NCI-H1092 (cell line): ENCODE measurements at places on chromosomes 7 and 10.

- no peak for DNase-seq
Measured at GRCh38 chr7:150569245-150569955, 2.2 kb downstream of the GIMAP4 start.

GRCh38 chr10:86744067-86744725 lies 12.2 kb upstream of the BMPR1A start:
- DNase-seq: no peak

GRCh38 chr10:124003871-124004662 lies 89.3 kb downstream of the CHST15 start:
- no peak for DNase-seq

GRCh38 chr10:31426401-31426800 lies 107.4 kb downstream of the ZEB1 start:
- DNase-seq: no peak

GRCh38 chr7:5541087-5541992 lies 117.7 kb upstream of the TNRC18 start:
- DNase-seq: no peak

DNA sequence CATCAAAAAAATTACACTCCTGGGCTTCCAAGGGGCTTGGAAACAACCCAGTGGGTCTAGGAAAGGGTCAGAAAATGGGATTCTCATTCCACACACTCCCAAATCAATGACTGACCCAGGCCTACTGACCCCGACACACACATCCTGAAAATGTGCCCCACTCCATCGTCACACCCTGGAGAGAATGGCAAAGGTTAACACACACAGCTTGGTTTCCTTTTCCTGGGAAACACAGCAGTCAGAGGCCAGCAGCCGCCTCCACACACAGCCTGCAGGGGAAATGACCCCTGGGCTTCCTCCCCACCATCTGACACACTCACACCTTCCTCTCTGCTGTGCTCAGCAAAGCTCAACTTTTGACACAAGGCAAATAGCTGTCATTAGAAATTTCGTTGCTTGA lies 42.9 kb downstream of the SH3PXD2A start:
- no peak for DNase-seq

GRCh38 chr7:19248115-19248514 lies 102.9 kb upstream of the FERD3L start:
- no peak for DNase-seq

- DNase-seq: no peak
Measured at GRCh38 chr10:33277135-33277536, 57.3 kb downstream of the NRP1 start.
